Stimulated activated CD4-positive, alpha-beta T cell treated with anti-CD3 and anti-CD28 coated beads, TNF-alpha, amount 100 ng/mL, for 1 hour (primary cell): ENCODE measurements at places on chromosomes 6 and 20.

DNA sequence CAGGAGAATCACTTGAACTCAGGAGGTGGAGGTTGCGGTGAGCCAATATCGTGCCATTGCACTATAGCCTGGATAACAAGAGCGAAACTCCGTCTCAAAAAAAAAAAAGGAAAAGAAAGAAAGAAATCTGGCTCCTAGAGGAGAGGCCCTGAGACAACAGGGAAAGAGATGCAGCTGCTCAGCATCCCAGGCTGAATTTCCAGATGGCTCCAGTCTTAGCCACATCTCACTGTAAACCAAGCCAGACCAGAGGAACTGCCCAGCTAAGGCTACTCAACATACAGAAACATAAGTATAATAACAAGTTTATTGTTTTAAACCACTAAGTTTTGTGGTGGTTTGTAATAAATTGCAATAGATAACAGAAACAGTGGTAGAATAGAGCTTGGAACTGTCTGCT is 38.5 kb upstream of the TASP1 start:
- no peak for DNase-seq

DNA sequence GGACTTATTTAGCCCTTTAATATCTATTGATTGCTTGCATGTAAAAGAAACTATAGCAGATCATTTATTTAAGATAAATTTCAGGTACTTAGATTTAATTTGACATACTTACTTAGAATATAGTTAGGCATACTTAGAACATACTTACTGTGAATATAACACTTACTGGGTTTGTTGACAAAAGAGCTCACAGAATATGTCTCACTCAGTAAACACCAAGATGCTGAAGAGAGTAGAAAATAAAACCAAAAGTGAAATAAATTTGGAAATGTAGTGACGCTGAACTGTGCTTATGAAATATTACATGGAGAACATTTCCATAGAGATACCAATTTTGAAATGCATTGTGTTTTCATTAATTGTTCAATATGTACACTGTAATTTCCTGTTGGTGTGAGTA is 615.4 kb upstream of the MAN1A1 start:
- DNase-seq: no peak

DNA sequence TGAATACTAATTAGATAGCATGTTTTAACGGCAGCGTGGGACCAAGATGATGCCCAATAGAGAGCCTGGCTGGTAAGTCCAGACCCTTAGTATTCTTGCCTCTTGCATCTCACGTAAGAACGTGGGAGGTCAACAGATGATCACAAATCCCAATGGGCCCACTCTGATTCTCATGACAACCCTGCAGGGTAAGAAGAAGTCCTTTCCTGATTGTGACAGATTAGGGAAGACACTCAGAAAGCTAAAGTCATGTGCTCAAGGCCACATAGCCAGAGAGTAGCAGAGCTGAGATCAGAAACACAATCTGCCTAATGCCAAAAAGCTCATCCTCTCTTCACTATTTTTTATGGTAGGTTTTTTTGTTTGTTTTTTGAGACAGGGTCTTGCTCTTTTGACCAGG is 103.8 kb downstream of the RALGAPA2 start:
- no peak for DNase-seq

- DNase-seq: no peak
Observed at GRCh38 chr6:142947714-142948480, 2.9 kb upstream of the HIVEP2 start.

- DNase-seq: no peak
Observed at GRCh38 chr6:95601133-95601532, 23.8 kb downstream of the MANEA start.

GRCh38 chr20:62550087-62550632 is 74.4 kb upstream of the GATA5 start:
- no peak for DNase-seq

DNA sequence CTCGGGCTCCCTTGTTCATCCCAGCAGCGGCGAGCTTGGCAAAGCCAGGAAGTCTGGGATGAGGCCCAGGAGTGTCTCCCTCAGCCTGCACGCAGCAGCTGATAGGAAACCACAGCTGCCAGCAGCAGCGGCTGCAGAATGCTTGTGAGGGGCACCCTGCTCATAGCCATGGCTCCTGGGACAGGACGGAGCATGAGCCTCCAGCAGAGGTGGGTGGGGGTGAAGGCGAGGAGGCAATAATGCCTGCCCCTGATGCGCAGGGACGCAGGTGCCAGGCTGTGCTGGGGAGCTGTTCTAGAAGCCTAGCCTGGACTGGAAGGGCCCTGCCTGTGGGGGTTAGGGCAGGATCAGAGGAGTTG is 157.9 kb downstream of the CD83 start:
- DNase-seq: no peak

DNA sequence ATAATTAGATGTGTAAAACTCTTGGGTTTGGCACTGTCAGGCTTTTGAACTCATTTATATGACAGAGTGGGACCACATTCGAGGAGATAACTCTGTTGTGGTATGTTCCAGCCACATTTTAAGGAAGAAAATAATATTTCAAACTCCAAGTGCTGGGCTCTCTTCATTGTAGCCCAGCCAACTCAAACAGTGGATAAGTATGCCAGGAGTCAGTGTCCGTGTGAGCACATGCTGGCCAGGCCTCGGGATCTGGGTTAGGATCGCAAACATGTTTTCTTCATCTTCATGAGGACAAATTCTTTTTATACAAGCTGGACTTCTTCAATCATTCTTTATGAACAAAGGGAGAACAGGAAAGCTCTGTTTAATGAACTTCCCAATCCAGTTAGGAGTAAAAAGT is 497.5 kb downstream of the MAFB start:
- no peak for DNase-seq

- DNase-seq: no peak
Observed at GRCh38 chr6:18973251-18973650, 586.1 kb downstream of the RNF144B start.

DNA sequence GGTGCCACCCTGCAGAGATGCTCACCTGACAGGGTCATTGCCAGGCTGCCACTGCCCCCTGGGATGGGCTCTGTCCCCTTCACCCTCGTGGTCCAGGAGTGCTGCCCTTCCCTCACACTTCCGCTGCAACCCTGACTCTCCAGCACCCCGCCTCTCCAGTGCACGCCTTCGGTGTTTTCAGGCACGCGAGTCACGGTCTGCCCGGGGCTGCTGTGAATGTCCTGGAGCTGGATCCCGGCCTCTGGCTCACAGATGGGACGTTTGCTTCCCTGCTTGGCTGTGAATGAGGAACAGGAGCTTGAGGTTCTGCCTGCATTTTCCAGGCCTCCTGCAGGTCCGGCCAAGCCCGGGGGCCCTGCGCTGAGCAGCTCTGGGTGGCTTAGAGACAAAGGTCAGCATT is 343.4 kb downstream of the SMOC2 start:
- DNase-seq: no peak

GRCh38 chr20:23007886-23008655 is 27.0 kb upstream of the SSTR4 start:
- DNase-seq: no peak

DNA sequence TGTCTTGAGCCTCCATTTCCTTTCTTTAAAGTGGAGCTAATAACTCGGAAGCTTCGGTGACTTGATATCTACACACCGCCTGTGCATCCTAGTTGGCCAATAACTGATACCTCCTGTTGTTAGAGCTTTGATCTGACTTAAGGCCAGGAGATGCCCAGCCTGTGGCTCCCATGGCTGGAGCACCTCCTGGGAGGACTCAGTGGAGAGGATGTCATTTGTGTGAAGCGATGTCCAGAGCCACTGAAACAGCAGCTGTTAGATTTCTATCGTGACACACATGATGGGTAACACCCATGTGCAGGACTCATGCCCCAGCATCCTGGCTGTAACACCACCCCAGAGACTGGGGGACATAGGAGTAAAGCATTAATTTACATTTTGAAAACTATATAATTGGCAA is 30.8 kb downstream of the SDCBP2 start:
- DNase-seq: no peak

DNA sequence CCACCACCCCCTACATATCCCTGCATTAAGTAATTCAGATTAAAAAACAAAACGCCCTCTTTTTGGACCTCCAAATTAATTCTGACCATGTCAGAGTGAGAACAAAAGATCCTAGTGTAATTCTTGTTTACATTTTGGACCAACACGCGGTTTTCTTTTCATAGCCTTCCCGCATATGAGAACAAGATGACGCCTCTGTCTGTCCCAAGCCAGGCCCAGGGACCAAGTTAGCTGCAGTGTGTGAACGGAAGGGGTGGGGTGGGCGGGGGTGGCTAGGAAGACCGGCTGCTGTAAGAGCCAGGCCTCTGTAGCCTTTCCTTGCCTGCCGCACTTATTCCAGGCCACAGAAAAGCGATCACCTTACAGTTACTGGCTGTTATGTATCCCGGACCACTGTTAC is 68.0 kb downstream of the PLCG1 start:
- no peak for DNase-seq

DNA sequence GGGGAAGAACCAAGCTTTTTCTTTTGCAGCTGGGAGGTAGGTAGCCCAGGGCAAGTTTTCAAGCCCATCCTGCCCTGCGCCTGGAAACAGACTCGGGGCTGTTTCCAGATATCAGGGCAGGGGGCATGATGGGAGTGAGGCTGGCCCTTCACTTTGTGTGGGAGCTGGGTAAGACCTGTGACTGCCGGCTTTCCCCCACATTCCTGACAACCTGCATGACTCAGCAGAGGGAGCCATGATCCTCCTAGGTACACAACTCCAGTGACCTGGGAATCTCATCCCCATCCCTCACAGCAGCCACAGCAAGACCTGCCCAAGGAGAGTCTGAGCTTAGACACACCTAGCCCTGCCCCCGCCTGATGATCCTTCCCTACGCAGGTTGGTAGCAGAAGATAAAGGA is 280.8 kb downstream of the SOX4 start:
- no peak for DNase-seq

- DNase-seq: no peak
Observed at GRCh38 chr20:35395728-35396127, 16.0 kb downstream of the UQCC1 start.

- no peak for DNase-seq
Observed at GRCh38 chr6:106502559-106502958, 126.7 kb downstream of the RTN4IP1 start.

- no peak for DNase-seq
Observed at GRCh38 chr6:37535759-37536490, 36.2 kb upstream of the CCDC167 start.

DNA sequence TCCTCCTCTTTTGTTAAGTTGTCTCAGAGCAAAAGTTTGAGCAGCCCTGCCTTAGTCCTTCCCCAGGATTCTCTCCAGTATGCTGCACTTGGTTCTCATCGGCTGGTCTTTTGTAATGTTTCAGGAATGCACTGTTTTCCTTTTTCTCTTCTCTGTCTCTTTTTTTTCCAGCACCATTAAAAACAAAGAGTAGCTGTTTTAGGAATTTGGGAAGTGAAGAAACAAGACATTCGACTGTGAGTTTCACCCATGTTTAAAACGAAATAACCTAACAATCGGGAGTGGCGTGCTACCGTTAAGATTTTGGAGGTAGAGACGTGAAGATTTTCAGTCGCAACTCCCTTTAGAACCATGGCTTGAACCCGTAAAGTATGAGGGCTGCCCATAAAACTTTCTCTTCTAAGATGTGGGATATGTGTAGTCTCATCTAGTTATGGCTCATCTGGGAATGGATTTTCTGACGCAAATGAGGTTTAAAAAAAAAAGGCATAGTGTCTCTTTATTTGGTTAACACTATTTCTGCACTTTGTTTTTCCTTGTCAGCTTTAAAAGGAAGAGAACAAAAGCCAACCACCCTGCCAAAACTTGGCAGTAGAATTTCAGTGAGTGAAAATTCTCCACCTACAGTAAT is 35.9 kb upstream of the RAB23 start:
- DNase-seq: no peak

DNA sequence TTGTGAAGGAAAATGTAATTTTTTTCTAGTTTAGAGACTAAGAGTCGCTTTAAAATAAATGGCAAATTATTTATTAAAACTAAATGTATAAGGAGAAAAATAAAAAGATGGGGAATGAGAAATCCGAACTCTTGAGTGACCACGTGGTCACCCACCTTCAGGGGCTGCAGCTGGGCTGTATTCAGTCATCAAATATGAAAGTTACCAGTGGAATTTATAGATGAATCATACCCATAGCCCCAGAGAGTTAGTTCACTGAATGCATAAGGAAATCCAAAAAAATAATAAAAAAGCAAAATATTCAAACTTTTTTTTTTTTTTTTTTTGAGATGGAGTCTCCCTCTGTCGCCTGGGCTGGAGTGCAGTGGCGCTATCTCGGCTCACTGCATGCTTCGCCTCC is 947.7 kb upstream of the ADGRB3 start:
- no peak for DNase-seq

DNA sequence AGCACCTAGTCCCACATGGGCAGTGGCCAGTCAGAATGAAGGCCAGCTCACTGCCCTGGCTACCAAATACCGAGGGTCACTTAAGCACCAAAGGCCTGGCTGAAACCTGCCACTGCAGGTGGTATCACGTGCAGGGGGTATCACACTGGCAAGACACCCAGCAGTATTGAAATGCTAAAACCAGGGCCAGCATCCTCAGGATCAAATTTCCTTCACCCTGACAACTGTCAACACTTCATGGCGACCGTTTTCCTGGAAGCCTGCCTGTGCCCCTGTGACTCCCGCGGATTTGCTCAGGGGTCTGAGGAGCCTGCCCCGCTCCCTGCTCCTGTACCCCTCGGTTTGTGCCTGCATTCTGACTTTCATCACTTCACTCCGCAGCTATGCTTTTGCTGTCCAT is 151.1 kb downstream of the TTLL2 start:
- no peak for DNase-seq

- DNase-seq: no peak
Observed at GRCh38 chr6:161353208-161353613, 79.3 kb upstream of the AGPAT4 start.

DNA sequence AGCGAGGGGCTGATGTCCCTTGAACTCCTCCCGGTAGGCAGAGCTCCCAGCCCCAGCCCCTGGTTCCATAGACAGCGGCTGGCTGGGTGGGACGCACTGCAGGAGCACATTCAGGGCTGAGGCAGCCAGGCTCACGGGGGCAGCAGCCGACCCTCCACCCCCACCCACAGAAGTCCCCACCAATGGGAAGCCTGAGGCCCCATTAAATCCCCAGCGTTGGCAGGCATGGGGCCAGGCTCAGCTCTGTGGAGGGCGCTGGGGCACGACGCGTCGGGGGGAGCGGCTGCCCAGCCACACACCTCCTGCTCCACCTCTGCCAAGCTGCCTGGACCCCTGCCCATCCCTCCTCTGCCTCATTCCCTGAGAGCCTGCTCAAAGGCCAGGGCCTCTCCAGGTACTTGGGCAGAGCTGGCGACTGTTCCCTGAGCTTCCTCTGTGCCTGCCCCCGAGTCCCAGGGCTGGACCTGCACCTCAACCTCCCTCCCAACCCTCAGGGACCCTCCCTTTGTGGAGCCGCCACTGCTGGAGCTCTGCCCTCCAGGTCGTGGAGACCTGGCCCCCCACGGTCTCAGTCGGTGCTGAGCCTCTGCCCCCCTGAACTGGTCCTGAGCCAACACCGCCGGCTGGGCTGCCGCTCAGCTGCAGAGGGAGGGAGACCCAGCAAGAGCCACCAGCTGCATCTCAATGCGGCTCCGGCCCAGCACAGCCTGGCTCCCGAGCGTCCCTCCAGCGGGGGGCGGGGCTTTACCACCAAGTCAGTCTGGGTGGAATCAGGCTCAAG is 9.1 kb downstream of the CHRNA4 start:
- no peak for DNase-seq
